ENCODE measurements at places on chromosomes 1 and 21.

DNA sequence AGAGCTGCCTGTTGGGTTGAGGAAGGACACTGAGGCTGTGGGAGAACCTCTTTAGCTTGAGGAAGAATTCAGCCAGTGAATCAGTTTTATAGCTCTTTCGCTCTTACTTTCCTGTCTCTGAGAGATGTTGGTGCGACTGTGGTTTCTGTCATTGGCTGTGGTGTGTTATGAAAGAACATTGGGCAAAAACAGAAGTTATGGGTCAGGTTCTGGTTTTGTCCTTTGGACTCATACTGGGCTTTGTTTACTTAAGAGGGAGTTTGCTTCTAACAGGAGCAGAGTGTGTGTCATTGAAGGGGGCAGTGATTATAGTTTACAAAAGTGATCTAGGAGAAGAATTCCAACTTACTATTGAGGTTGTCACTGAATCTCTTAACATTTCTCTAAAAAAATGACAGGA, 97.0 kb downstream of the TLR5 start:
- no peak for DNase-seq

GRCh38 chr1:12531179-12531499, 86.9 kb downstream of the DHRS3 start:
- no peak for DNase-seq

- no peak for DNase-seq
These were observed 1282.9 kb upstream of the B3GALT2 start for GRCh38 chr1:194469282-194469681.

- no peak for DNase-seq
These were observed 73.9 kb downstream of the NENF start for GRCh38 chr1:212506666-212507065.

DNA sequence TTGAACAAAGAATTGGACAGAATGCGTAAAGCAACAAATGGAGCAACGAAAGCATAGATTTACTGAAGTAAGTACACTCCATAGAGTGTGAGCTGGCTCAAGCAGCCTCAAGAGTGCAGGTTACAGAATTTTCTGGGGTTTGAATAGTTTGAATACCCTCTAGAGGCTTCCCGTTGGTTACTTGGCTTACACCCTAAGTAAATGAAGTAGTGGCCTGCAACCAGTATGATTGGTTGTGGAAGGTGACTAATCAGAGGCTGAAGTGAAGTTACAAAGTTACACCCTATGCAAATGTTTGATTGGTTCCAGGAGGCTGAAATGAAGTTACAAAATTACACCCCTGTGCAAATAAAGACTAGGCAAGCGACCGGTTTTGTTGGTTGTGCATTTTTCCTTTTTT, 10.9 kb downstream of the TCEANC2 start:
- DNase-seq = no peak

DNA sequence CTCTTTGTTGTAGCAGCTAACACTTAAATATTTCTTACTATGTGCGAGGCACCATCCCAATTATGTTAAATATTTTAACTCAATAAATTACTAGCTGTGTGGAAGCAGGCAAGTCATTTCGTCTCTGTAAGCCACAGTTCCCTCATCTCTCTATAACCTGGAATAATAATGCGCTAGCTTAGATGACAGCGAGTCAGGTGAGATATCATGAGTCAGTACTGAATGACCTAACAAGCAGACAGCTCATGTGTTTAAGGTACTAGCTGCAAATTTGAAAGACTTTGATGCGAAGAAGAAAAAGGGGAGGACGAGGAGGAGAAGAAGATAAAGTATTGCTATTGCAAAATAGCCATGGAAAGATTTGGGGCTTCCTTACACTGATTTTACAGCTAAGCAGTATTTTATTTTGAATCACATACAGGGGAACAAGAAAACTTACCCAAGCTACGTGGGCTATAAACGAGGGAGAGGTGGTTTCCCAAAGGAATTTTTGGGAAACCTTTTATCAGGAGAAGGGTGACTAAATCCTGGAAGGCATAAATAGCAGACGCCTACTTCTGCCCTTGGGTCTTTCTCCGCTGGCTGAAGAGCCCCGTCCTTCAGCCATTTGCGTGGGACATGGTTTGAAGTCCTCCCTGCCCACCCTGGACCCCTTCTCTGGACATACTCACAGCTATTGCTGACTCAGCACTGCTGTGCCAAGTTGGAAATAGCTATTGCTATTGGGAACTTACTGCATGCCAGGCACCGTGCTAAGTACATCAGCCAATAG, 8.9 kb downstream of the CITED4 start:
- no peak for DNase-seq

DNA sequence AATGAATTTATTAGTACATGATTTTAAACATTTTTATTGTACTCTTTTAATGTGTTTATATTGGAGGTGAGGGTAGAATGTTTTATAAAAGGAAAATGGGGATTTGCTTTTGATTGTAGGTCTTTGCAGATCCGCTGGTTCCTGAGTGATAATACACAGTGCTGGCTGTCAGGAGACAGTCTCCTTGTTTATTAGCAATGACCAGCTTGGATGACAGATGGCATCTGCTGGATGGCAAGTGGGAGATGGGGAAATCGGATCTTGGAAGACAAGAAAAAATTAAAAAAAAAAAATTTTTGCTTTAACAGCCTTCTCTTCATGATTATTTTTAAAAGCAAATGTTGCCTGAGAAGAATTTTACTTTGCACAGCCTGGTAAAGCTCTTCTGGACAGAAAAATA, 4.4 kb upstream of the PHTF1 start:
- DNase-seq = no peak

DNA sequence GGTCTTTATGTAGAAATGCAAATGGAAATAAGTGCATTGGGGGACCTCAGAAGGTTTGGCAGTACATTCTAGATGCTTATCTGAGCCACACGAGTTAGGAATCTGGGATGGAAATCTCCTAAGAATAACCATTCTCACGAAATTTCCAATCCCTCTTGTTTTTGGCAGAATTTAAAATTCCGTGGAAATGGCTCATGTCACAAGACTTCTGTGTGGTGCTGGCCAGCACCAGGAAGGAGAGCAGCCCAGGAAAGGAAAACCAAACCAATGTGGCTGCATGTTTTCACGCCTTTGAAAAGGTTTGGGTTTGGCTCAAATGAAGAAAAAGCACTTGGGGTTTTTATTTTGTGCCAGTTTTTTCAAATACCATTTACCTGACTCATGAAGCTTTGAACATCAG, 80.1 kb upstream of the KCNK2 start:
- DNase-seq = no peak

DNA sequence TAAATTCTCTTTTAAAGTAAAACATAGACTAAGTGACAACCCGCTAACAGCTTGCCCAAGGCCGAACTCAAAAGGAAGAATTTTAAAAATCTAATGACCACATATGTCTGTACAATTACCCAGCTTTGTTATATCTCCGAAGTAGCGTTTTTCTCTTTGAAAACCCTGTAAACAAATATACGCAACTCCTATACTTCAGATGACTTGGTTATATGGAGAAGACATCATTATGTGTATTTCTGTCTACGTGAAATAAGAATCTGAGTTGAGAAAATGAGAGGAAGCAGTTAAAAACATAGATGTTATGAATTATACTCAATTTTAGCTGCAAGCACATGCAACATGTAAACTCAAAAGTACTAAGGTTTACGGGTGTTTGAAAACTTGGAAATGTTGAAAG, 2.0 kb downstream of the PBX1 start:
- no peak for DNase-seq

DNA sequence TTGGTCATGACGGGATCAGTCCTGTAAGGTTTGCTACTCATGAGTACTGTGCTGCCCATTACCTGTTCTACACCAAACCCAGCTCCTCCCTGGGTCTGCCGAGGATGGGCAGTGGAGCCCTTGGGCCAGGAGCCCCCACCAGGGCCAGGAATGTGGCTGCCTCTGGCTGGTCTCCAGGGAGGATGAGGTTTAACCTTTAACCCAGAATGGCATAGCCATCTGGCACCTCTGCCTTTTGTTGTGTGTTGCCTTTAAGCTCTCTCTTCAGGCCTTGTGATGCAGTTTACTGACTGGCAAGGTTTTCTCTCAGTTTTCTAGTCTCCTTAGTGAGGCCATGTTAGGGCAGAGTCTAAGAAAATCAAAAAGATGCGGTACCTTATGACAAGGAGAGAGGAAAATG, 38.6 kb downstream of the SIPA1L2 start:
- no peak for DNase-seq

- DNase-seq = no peak
These were observed 37.8 kb downstream of the SMAP2 start for GRCh38 chr1:40411294-40411693.

- no peak for DNase-seq
These were observed 16.7 kb downstream of the NMNAT1 start for GRCh38 chr1:9960011-9960410.

DNA sequence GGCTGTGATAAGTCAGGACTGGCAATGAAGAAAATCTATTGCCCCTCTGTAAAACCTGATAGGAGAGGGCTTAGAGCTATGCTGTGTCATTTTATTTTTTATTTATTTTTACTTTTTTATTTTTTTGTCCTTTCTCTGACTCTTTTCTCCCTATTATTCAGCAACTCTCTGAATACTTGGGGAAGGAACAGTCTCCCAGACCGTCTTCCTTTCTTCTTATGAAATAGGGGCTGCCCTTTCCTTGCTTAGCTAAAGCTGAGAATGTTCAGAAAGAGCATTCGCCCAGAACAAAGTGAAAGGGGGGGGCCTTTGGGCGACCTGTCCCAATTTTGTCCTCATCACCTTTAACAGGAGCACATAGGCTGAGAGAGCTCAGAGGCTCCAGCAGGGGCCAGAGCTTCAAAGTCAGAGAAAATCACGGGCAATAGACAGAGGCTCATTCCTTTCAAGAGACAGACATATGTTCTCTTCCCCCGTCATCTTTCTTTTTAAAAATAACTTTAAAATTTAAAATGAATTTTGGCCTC, 80.9 kb downstream of the RNF220 start:
- no peak for DNase-seq

DNA sequence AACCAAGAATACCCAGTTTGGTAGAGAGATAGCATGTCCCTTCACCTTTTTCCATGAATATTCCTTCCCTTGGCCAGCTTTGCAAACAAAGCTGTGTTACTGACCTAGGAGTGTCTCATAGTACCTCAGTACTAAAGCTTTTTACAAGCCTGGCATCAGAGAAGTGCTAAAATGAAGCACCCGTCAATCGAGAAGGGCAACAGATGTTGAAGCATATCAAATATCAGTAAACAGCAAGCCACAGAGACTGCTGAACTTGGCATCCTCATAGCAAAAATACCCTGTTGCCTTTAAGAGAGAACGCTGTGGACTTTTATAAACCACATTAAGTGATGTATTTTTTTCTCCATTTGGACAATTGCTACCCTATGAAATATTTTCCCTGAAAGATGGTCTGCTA, 128.6 kb upstream of the HOOK1 start:
- DNase-seq = no peak

DNA sequence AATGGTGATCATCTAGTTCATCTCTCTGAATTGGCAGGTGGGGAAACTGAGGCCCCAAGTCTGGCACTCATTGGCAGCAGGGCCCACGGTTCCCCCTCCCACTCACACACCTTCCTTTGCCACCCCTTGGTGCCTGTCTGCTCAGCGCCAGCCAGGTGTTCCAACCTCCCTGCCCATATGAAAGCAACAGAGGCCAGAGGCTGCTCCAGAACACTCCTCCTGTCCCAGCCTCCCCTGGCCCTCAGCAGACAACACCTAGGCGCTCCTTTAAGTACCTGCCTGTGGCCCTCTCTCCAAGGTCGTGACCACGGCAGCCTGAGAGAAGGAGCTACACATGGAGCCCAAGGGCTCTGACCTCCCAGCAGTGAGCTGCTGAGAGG, 362.3 kb upstream of the VAMP3 start:
- DNase-seq = no peak

GRCh38 chr1:78676993-78677392, 27.4 kb downstream of the IFI44 start:
- DNase-seq = no peak

DNA sequence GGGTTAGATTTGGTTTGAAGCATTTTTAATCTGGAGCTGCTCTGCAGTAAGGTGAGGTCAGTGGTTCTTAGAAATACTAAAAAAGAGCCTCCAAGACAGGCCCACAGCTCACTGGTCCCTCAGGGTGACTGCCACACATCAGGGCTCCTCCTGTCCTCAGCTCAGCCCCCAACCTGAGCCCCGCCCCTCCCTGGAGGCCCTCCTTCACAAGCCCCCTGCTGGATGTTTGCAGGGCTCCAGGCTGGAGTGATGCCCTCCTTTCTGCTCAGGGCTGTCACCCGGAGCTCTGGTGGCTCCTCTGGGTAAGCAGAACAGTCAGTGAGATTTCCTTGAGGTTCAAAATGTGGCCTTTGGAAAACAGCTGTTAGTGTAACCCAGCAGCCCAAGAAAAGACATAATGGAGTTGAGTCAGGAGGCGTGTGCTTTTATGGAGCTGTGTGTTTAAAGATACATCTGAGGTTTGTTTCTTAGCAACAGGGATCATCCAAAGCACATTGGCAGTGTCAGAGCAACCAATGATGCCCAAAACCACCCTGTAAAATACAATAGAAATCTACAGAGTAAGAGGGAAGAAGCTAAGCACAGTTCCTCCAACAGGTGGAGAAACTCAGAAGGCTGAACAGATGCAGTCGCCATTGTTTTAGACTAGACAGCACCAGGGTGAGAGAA, 21.4 kb downstream of the STUM start:
- DNase-seq = peak; percentile 36

DNA sequence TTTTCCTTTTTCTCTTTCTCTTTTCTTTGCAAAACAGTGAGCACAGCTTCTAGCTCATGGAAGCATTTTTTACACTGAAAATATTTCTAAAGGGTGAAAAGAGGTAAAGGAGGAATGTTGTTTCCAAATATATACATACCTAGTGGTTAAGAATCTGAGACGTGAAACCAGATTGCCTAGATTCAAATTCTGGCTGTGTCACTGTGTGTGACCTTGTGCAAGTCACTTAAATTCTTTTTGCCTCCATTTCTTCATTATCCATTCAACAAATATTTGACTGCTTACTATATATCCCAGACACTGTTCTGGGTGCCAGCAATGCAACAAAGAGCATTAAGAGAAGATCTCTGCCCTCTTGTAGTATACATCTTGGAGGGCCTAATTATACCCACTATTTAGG, 53.3 kb downstream of the ZFYVE9 start:
- no peak for DNase-seq

DNA sequence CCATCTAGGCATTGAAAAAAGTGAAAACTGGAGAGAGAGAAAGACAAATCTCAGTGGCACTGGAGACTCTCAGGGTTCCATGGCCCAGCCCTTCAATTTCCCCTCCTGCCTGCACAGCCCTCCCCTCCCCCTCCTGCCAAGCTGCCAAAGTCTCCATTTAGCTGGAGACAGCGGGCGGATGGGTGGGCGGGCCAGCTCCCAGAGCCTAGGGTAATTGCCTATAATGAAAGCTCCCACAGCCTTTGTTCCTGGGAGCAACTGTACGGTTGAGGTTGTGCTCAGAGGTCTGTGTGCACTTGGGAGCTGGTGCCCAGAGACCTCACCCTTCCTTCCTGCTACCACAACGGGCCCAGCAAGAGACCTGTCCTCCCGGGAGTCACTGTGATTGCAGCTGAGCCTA, 89.6 kb downstream of the NAV1 start:
- no peak for DNase-seq

Data from progenitor cell of endocrine pancreas (in vitro differentiated cells).